ENCODE measurements at places on chromosomes 5 and 9.

- no peak for DNase-seq
Measured at GRCh38 chr9:14098486-14099180, 215.3 kb downstream of the NFIB start.

DNA sequence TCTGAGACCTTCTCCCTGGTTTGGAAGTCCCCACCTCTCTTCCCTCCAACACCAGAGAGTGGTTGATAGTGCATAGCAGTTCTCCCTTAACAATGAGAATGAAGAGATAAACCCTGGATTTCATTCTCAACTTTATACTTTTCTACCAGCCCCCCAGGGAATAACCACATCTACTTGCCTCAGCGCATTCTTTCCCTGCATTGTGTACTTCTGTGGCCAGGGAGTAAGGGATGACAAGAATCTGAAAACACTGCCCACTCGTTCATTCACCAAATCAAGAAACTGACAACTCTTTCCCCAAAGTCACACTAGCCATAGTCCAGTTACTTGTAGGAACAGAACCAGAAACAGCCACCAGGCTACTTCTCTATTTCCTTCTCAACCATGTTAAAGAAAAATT is 46.0 kb upstream of the SPIN1 start:
- DNase-seq = no peak

- no peak for DNase-seq
Measured at GRCh38 chr9:137760426-137760825, 117.2 kb upstream of the CACNA1B start.

- DNase-seq = no peak
Measured at GRCh38 chr5:125372694-125373631, 626.5 kb upstream of the ZNF608 start.

DNA sequence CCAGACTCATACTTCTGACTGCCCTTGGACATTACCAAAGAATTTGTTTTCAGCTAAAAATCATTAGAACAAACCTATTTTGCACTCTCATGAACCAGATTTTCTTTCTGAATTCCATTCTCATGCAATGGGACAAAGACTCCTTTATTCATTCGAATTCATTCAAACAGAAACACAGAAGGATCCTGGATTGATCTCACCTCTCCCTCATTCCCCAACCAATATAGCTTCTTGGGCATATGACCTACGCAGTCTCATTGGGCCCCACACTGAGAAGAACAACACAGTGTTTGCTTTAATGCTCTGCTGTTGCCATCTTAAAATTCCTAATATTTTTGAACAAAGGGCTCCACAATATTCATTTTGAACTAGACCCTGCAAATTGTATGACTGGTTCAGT is 392.4 kb downstream of the CTNND2 start:
- DNase-seq = no peak
